ENCODE measurements at places on chromosomes 6 and 20. TPM values are rescaled to one million over a fixed set of nuclear protein-coding genes. Genes with fewer than 3 reads are reported as not detected.

DNA sequence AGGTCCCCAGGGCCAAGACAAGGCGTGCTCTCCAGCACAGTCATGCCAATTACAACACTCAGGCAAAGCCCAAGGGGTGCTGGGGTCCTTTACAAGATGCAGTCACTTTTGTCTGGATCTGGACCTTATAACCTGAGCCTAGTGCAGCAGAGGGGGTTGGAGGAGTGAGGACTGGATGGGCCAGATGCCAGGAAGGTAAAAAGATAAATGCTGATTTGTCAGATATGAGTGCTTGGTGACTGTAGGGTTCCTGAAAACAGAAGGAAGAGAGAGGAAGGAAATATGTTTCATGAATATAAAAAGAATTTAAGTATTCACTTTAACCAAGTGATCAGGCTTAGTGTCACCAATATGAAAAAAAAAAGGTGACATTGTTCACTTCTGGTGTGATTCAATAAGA lies 43.4 kb upstream of the TFAP2A start:
- H3K27me3 ChIP-seq: no peaks in the 10 kb centered on the region
- peaks cover 6% of the 10 kb centered on the region for H3K4me1 ChIP-seq
- no peak for DNase-seq
- no peaks in the 10 kb centered on the region for H3K36me3 ChIP-seq

- no peaks in the 10 kb centered on the region for H3K27me3 ChIP-seq
- no peak overlapping the region for H3K27ac ChIP-seq
- H3K4me1 ChIP-seq: no peaks in the 10 kb centered on the region
- H3K36me3 ChIP-seq: no peaks in the 10 kb centered on the region
Observed at GRCh38 chr6:6351511-6352025, 31.1 kb upstream of the F13A1 start.

DNA sequence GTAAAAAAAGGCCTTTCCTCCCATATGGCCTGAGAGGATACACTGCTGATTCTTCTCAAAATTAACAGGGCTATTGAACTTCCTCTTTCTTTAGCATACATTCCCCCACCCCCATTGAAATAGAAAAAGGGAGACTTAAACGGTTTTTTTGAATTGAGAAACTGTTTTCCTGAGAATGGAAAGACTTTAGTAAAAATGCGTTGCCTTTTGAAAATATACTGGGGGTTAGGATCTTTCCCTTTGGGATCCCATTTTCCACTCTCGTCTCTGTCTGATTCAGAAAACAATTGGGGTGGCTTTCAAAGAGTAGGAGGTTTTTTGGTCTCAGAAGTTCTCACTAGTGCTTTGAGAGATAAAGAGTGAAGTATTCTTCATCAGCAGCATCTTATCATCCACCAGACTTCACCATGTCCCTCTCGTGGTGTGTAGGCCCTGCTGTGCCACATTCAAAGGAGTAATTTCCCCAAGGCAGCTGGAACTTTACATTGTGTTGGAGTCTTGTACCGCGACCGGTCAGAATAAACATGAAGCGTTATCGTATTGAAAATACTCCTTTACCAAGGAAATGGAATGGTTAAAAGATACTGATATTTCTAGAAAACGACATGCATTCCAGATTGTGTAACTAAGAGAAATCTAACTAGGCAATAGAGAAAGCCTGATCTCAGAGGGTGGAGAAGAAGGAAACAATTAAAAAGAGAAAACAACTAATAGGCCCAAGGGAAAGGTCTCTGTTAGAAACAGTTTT lies 10.6 kb downstream of the MYB start:
- no peaks in the 10 kb centered on the region for H3K36me3 ChIP-seq
- no peak for DNase-seq
- no peak overlapping the region for H3K4me3 ChIP-seq
- no peaks in the 10 kb centered on the region for H3K4me1 ChIP-seq
- H3K27me3 ChIP-seq: peaks cover 6% of the 10 kb centered on the region
- H3K27ac ChIP-seq: no peak overlapping the region

- peaks cover 10% of the 10 kb centered on the region for H3K36me3 ChIP-seq
- no peak overlapping the region for H3K27ac ChIP-seq
- no peak for DNase-seq
- no peaks in the 10 kb centered on the region for H3K27me3 ChIP-seq
Observed at GRCh38 chr6:80356000-80356399, 249.5 kb downstream of the BCKDHB start.

The ARMC2 gene
- 3.1 TPM for total RNA-seq

GRCh38 chr20:61753316-61753942 lies 312.3 kb downstream of the TAF4 start:
- H3K4me1 ChIP-seq: peaks cover 12% of the 10 kb centered on the region
- H3K4me3 ChIP-seq: no peak overlapping the region
- H3K36me3 ChIP-seq: no peaks in the 10 kb centered on the region
- no peak overlapping the region for H3K27ac ChIP-seq

The SLC17A3 gene
- total RNA-seq: not detected

- no peak overlapping the region for H3K4me3 ChIP-seq
- no peak overlapping the region for H3K27ac ChIP-seq
- H3K27me3 ChIP-seq: no peaks in the 10 kb centered on the region
- H3K36me3 ChIP-seq: peaks cover 16% of the 10 kb centered on the region
- peaks cover 42% of the 10 kb centered on the region for H3K4me1 ChIP-seq
Observed at GRCh38 chr6:139823808-139824126, 449.3 kb upstream of the CITED2 start.

The MED20 gene
- 25.8 TPM for total RNA-seq

GRCh38 chr6:168410035-168410434 lies 30.9 kb upstream of the SMOC2 start:
- H3K27ac ChIP-seq: no peak overlapping the region
- no peak overlapping the region for H3K4me3 ChIP-seq
- peaks cover 2% of the 10 kb centered on the region for H3K27me3 ChIP-seq
- DNase-seq: no peak

The PPP1R16B gene
- not detected for total RNA-seq

Data from HFFc6 (cell line).